AG04450 (cell line): ENCODE measurements at places on chromosomes 5 and 9. TPM values are rescaled to one million over a fixed set of nuclear protein-coding genes. Genes with fewer than 3 reads are reported as not detected.

KIAA1191 gene
- polyA plus RNA-seq: 98.3 and 113 TPM in 2 replicates

- no peak for DNase-seq
Measured at GRCh38 chr9:3180696-3181048, 336.8 kb upstream of the PUM3 start.

FAM221B gene
- polyA plus RNA-seq: not detected in 2 replicates

ANKRD55 gene
- not detected in 2 replicates for polyA plus RNA-seq

GRCh38 chr5:177325868-177326381, 14.2 kb upstream of the MXD3 start:
- DNase-seq: no peak

MBLAC2 gene
- polyA plus RNA-seq: 2.3 and 2.8 TPM in 2 replicates

SV2C gene
- not detected in 2 replicates for polyA plus RNA-seq

- no peak for DNase-seq
Measured at GRCh38 chr5:135887881-135888614, 7.6 kb downstream of the IL9 start.

DNA sequence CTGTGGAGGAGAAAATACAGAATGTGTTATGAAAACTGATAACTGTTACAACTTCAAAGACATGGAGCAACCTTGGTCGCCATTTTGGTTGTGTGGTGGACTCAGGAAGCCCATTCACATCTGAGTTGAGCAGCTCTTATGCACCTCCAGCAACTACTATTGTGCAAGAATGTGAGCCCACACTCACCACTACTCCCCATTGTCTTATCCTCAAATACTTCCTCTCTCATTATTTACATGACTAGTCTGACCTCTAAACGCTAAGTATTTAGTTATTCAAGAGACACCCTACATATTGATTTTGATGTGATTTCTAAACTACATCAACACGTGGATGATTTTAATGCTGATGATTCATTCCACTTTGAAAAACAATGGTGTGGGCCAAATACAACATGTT, 516.6 kb upstream of the CLINT1 start:
- no peak for DNase-seq

- DNase-seq: no peak
Measured at GRCh38 chr9:133505186-133505830, 19.5 kb downstream of the MYMK start.

GRCh38 chr9:136644343-136644592, 18.4 kb upstream of the EGFL7 start:
- DNase-seq: no peak

BNC2 gene
- 46.8 and 49.0 TPM in 2 replicates for polyA plus RNA-seq

DNA sequence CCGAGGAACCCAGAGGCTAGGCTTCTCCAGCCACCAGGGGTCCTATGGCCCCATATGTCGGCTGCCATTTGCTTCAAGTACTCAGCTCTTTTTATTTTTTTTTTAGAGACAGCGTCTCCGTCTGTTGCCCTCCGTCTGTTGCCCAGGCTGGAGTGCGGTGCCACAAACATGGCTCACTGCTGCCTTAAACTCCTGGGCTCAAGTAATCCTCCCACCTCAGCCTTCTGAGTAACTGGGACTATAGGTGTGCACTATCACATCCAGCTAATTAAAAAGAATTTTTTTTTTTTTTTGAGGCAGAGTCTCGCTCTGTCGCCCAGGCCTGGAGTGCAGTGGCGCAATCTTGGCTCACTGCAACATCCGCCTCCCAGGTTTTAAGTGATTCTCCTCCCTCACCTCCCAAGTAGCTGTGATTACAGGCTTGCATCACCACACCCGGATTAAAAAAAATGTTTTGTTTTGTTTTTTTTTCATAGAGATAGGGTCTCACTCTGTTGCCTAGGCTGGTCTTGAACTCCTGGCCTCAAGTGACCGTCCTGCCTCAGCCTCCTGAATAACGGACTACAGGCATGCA, 8.9 kb downstream of the CERCAM start:
- DNase-seq: no peak

GRCh38 chr9:113482991-113483675, 19.6 kb downstream of the RGS3 start:
- no peak for DNase-seq

- no peak for DNase-seq
Measured at GRCh38 chr9:15592317-15592716, 39.5 kb downstream of the CCDC171 start.

DNA sequence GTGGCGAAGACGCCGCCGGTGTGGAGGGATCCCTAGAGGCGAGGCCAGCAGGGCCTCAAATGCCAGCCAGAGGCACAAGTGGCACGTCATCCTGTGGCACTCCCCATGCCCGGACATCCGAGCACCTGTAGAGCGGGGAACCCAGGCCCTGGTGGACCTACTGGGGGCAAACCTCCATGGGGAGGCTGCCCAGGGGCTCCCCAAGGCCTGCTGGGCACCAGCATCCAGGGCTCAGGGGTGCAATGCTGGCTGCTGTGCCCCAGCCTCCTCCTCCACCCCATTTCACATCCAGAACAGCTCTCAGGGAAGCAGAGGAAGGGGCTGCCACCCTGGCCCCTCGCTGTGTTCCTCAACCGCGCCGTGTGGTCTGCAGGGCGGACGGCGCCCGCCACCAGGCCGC, 43.5 kb downstream of the HK3 start:
- no peak for DNase-seq

GRCh38 chr9:78351816-78352215, 54.9 kb downstream of the PSAT1 start:
- DNase-seq: no peak

SH3GL2 gene
- 0.04 and 0.05 TPM in 2 replicates for polyA plus RNA-seq
